ENCODE measurements at places on chromosomes 2 and 18.

DNA sequence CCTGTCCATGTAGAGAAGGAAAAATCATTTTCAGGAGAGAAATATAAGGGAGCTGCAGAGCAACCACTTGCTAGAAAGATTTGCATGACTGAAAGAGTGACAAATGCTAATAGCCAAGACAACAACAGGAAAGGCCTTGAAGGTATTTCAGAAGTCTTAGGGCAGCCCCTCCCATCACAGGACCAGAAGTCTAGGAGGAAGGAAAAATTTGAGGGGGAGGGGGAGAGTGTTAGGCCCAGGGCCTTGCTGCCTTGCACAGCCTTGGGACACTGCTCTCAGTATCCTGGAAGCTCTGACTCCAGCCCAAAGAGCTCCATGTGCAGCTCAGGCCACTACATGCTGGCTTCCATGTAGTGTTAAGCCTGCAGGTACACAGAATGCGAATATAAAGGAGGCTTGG lies 266.9 kb downstream of the GLI2 start:
- DNase-seq = no peak

DNA sequence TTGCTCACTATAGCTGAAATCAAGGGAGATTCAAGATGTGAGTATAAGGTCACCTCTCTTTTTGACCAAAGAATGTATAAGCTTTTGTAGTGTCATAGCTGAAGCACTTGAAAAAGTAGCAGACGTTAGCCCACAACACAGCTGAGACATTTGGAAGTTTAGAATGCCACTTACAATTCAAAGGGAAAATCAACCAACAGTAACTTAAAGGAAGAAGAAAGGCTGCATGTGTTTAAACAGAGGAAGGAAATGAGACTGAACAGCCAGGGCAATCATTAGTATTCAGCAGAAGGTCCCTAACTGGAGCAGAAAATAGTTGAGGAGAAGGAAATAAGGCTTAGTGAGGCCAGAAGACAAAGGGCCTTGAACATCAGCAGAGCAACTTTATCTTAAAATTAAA lies 23.5 kb upstream of the SCG2 start:
- no peak for DNase-seq

GRCh38 chr18:48392268-48392667 lies 16.9 kb downstream of the ZBTB7C start:
- DNase-seq = no peak

- no peak for DNase-seq
Observed at GRCh38 chr18:36942264-36942663, 113.3 kb downstream of the KIAA1328 start.

GRCh38 chr18:63725682-63726480 lies 23.1 kb downstream of the SERPINB11 start:
- no peak for DNase-seq

DNA sequence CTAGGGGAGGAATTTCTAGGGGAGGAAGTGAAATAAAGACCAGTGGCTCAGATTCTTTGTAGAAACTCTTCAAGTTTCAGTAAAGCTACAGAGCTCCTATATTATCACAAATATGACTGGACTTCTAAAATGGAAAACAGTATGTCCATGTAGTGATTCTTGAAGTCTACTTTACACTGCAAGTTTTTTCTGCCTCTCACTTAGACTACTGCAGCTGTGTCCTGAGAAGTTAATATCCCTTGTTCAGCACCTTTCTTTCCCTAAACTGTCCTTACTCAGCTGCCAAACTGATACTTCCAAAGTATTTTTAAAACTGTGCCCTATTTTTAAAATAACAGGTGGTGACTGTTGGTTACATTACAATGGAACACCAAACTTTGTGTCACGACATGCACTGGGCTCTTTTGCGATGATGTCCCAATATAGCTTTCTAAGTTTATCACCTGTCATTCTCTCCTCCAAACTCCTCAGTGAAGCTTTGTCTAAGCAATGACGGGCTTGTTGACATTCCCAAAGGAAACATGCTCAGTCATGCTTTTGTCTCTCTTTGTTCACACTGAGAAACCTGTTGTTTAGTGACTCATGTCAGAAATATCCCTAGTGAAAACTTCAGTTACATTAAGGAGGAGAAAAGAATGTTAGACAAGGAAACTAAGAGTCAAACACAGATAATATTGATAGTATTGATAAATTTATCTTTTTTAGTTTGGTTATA lies 341.1 kb downstream of the ARL6IP6 start:
- no peak for DNase-seq

- no peak for DNase-seq
Observed at GRCh38 chr2:240571314-240571973, 3.2 kb downstream of the RNPEPL1 start.

- peak; percentile 63 for DNase-seq
Observed at GRCh38 chr2:216694082-216694825, 1.1 kb downstream of the IGFBP5 start.

DNA sequence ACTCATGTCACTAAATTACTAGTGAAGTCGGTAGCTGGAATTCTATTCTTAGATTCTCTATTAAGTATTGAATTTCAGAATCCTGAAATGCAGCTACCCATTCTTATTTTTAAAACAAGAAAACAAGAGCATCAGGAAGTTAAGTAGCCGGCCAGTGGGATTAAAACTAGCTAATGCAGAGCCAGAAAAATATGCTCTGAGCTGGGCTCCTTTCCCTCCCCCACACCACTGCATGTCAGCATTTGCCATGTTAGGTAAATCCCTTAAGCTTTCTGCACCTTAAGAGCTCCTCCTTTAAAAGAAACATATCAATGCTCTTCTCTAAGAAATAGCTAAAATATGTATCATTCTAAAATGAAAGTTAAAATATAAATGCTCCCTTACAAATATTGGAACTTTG lies 72.2 kb upstream of the MFF start:
- no peak for DNase-seq

DNA sequence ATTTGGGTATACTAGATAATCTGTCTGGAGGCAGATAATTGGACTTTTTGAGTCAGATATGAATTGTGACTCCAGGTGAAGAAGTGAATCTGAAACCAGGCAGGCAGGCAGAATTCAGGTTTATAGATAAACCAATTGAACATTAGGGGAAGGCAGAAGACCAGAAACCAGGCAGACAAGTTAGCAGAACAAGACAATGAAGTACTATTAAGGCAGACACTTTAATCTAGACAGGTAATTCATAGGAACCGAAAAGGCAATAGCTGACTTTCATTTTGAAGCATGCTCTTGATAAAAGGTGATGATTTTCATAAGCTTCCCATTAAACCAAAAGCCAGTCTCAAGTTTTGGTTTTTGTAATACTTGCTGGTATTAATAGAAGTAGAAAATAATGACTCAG lies 19.3 kb upstream of the SLC4A10 start:
- no peak for DNase-seq

DNA sequence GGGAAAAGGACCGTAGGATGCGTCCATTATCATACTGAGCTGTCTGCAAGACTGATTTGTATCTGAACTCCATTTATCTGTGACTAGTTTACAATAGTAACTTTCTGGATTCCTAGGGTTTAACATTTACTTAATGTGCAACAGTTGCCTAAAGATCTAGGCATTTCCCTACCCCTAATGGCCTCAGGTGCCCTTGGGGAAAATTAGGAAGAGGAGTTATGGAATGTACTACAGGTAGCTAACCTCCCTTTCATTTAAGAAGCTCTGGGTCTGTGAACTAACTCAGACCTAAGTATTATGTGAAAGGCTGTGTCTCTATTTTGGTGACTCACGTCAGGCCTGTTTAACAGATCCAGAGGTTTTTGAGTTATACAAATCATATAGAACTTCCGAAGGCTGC lies 59.5 kb downstream of the TDRD15 start:
- DNase-seq = no peak

GRCh38 chr18:35407871-35408481 lies 30.8 kb upstream of the ZNF396 start:
- no peak for DNase-seq

DNA sequence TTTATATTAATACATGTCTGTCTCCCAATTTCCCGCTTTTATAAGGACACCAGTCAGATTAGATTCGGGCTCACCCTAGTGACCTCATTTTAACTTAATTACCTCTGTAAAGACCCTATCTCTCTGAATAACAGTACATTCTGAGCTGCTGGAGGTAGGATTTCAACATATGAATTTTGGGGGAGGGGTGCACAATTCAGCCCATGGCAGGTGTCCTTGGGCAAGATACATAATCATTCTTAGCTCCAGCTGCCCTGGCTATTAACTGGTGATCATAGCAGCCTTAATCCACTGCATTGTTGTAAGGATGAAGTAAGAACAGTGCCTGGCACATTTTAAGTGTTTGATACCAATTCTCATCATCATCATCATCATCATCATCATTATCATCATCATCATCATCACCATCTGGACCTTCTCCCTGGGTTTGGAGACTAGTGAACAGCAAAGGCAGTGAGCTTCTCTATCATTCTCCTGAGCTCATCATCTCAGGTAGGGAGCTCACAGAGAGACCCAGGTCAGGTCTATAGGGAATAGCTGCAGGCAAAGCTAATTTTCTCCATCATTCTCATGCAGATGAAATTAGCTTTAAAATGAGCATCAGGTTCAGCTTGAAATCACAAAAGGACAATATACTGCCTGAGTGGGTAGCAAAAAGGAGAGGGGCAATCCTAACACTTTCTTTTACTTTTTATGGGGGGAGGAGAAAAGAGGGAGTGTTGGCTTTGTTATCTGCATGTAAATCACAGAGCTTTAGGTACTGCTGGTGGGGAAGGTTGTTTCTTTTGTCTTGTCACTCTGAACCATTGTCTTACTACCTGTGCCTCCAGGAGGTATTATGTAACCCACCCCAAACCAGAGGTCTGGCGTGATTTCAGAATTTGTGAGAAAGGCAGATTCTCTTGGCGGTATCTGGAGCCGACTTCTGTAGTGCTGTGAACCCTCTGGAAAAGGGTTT lies 125.5 kb upstream of the SPRED2 start:
- DNase-seq = no peak

GRCh38 chr2:150280231-150280630 lies 207.2 kb downstream of the RND3 start:
- peak; percentile 68 for DNase-seq

DNA sequence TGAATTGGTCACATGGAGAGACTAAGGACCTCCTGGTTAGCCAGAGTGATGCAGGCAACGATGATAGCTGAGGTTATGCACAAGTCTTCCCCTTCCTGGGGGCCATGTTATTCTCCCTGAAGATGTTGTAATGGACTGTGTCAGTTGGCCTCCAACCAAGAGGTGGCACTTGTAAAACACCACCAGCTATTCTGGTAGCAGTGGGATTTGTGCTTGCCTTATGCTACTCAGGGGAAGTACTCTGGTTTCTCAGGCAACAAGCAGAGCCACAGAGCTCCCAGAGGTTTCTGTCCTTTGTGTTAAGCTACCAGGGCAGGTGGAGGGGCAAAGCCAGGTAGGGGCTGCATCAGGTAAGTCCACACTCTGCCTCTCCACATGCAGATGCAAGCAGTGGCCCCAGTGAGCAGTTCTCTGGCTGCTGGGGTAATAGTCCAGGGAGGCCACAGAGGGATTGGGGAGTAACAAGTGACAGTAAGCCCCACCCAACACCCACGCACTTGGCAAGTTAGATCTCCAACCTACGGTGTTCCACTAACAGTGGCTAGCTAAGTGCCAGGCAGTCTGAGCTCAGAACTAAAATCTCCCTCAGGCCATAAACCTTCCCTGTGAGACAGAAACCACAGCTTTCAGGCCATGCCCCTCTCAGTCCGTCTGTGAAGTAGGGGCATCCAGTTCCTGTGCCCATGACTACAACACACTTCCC lies 99.7 kb downstream of the RND3 start:
- no peak for DNase-seq

DNA sequence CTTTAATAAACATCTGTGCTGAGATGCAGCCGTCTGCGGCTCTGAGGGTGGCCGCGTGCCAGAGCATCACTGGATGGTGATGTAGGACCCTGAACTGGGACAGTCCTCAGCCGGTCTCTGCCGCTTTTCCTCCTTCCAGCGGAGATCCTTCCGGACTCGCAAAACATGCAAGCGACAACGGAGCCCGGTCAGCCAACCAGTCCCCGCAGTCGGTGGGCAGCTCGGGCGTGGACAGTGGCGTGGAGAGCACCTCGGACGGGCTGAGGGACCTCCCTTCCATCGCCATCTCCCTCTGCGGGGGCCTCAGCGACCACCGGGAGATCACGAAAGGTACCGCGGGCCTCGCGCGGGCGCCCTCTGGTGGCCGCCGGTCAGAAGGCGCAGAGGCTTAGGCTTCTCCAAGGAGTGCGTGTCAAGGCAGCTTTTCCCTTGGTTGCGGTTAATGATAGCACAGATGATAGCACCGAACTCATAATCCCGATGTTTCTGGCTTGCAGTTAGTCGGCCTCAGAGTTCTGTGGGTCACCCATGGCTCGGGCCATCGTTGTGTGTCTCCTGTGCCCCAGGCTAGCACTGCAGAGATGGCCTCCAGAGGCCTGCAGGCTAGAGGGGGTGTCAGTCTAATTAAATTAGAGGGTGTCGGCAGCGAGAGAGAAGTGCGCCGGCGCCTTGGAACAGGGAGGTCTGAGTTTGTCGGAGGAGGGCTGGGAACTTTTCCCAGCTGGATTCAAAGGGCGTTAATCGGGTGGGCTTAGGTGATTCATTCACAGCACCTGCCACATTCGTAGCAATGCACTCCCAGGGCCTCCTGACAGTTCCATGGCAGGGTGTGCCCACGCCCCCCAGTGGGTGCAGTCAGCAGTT lies 38.5 kb downstream of the LPIN1 start:
- DNase-seq = no peak

DNA sequence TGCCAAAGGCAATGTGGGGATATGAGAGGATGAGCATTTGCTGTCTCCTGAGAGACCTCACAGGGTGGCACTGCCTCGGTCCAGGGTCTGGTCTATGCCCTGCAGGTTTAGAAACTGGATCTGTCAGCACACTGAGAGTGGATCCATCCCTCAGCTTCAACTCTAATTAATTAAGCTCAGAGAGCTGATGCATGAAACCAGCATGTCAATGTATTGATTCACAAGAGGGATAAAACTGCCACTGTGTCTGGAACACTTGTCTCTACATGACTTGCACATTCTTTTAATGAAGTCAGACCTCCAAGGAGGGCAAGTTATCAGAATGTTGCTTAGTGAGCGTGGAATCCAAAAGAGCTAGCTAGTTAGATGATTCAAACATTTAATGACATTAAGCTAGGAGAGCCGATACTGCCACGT lies 22.5 kb upstream of the POLE4 start:
- no peak for DNase-seq

- DNase-seq = no peak
Observed at GRCh38 chr2:198077477-198077876, 273.1 kb downstream of the PLCL1 start.

- DNase-seq = no peak
Observed at GRCh38 chr18:11259469-11260150, 110.2 kb upstream of the PIEZO2 start.

DNA sequence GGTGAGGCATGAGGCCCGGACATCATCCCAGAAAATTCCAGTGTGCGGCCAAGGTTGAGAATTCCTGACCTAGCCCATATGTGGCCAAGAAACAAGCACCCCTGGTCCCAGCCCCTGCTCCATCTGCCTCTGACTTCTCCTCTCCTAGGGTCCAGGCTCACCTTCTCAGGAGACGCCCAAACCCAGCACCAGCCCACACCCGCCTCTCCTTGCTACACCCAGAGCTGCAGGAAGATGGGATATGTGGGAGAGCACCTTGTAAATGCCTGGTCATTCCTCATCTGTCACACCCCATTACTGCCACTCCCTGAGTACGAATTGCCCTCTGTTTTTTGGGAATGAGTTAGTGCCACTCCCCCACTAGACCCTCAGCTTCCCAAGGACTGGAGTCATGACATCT lies 7.3 kb upstream of the ATP6V1B1 start:
- DNase-seq = no peak
